AG04450 (cell line): ENCODE measurements at places on chromosomes 12 and 14.

DNA sequence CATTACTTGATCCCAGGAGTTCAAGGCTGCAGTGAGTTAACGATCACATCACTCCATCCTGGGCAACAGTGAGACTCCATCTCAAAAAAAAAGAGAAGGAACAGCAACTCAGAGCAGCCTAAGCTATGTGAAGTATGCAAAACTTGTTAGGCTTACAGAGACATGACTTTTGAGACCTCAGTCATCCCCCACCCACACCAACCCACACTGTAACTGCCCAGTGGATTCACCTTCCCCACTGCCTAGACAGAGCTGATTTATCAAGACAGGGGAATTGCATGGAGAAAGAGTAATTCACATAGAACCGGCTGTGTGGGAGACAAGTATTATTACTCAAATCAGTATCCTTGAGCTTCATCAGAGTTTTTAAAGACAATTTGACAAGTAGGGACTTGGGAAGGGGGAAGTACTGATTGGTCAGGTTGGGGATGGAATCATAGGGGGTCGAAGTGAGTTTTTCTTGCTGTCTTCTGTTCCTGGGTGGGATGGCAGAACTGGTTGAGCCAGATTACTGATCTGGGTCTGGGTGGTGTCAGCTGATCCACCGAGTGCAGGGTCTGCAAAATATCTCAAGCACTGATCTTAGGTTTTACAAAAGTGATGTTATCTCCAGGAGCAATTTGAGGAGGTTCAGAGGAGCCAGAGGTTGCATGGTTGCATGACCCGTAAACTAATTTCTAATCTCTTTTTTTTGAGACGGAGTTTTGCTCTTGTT, 6.2 kb upstream of the WDR89 start:
- no peak for DNase-seq

- no peak for DNase-seq
Observed at GRCh38 chr12:53073881-53074280, 5.3 kb downstream of the SPRYD3 start.

DNA sequence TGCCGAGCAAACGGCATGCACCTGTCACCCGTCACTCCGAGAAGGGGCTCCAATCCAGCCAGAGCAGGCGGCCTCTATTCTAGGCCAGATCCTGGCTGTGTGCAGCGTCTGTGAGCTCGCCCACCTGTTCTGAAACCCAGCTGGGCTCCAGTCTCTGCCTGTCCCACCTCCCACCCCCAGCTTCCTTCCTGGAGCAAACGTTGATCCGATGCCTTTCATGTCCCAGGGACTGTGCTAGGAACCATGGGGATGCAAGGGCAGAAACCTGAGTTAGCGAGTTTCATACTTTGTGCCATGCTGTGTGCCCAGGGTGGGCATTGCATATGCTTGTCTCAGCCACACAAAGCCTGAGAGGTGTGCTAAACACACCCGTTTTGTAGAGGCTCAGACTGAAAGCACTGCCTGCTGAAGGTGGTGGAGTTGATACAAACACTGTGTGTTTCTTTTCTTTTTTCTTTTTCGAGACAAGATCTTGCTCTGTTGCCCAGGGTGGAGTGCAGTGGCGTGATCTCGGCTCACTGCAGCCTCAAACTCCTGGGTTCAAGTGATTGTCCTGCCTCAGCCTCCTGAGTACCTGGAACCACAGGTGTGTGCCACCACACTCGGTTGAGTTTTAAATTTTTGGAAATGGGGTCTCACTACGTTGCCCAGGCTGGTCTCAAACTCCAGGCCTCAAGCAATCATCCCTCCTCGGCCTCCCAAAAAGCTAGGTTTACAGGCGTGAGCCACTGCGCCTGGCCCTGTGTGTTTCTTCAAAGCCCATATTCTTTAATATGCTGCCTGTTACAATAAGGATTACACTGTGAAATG, 84.1 kb upstream of the MED13L start:
- DNase-seq, result no peak

- no peak for DNase-seq
Observed at GRCh38 chr12:1811281-1811947, 9.0 kb upstream of the LRTM2 start.

GRCh38 chr14:91158091-91158790, 44.4 kb downstream of the DGLUCY start:
- no peak for DNase-seq

DNA sequence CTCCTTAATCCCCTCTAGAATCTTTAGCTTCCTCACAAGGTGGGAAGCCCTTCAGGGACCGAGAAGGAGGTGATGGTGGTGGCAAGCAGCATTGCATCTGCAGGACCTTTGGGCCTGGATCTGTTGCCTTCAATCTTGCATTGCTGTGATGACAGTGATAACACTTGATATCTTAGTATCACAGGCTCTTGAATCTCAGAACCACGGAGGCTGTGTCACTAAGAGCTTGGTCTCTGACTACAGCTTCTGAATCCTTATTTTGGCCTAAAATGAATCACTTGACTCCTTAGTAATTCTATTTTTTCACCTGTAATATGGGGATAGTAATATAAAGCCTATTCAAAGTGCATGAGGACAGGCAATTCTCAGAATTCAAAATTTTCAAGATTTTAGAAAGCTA, 8.9 kb upstream of the AMN1 start:
- no peak for DNase-seq

DNA sequence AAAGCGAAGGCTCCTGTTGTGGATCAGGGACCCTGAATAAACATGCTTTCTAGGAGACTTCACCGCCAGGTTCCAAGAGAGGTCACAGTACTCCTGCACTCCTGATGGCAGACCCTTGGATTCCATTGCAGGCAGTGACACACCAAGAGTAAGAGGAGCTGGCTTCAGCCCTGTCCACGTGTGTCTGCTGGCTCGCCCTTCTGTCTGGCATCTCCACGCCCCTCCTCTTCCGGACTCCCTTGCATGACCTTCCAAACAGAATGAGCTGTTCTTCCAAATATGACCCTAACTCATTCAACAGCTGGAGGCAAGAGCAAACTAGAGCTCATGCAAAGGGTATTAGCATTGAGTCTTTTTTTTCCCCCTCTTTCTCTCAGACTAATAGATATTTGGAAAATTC, 233.0 kb upstream of the PLEKHG7 start:
- no peak for DNase-seq

- DNase-seq, result no peak
Observed at GRCh38 chr12:105419606-105420005, 89.1 kb downstream of the C12orf75 start.

DNA sequence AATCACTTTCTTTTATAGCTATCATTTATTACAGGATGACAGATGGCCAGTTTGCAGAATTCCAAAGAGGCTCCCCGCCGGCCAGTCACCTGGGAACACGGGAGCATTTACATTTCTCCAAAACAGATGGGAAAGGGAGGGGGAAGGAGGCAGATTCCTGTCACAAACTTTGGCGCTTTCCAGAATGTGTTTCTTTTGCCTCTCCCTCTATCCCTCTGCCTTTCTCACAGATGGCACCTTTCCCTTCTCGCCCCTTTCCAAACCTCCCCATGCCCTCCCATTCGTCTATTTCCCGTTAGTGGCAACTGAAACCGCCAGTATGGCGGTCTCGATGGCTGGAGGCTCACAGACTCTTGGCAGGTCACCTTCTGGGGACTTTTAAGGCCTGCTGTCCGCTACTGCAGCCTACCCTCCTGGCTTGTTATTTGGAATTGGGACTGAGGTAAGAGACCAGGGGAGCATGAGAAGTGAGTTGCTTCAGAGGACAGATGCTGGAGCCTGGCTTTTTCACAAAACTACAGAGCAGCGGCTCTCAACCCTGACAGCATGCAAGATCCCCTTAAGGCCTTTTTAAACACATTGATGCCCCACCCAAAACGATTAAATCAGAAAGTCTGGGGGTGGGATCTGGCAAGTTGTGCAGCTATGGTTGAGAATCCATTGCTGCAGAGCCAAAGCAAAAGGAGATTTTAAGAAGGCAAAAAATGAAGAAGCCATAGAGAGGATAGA, 161.5 kb upstream of the VASH1 start:
- DNase-seq, result no peak

- no peak for DNase-seq
Observed at GRCh38 chr14:73896521-73896920, 9.9 kb downstream of the ZNF410 start.
